ENCODE measurements at places on chromosomes 16 and 17. TPM values are rescaled to one million over a fixed set of nuclear protein-coding genes. Genes with fewer than 3 reads are reported as not detected.

TIMP2 gene
- 172 TPM for total RNA-seq

- H3K27me3 ChIP-seq = no peaks in the 10 kb centered on the region
- no peak overlapping the region for H3K4me3 ChIP-seq
- H3K27ac ChIP-seq = no peak overlapping the region
- H3K36me3 ChIP-seq = no peaks in the 10 kb centered on the region
- H3K4me1 ChIP-seq = no peaks in the 10 kb centered on the region
- no peak for DNase-seq
Observed at GRCh38 chr17:76333673-76334505, 19.8 kb downstream of the PRPSAP1 start.

LDHD gene
- total RNA-seq = 14.7 TPM

SOX9 gene
- 79.3 TPM for total RNA-seq

NPW gene
- total RNA-seq = not detected

DNA sequence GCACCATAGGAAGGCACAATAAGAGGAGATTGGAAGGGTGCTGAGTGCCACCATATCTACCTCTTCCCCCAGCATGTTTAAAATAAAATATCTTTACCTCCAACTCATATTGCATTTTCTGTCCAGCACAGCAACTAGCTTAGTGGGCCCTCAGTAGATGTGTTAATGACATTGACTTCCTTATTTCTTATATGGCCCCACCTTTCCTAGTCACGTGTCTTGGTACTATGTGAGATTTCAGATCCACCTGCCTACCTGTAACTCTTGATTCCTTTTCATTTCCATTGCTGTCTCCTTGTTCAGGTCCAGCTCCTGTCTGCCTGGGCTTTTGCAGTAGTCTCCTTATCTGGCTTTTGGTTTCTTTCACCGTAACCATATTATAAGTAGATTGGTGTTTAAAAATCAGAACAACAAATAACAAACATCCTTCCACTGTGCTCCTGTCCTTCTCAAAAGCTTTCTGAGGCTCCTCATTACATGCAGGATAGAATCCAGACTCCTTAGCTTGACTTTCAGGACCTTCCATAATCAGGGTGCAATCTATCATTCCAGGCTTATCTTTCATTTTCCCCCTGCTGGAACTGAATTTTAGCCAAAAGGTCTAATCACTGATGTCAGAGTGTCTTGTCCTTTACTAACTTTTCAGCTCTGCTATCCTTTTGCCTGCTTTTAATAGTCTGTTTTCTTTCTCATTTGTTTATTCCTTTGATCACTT lies 71.3 kb downstream of the FTO start:
- H3K27me3 ChIP-seq = no peaks in the 10 kb centered on the region
- peaks cover 15% of the 10 kb centered on the region for H3K4me1 ChIP-seq
- no peak overlapping the region for H3K27ac ChIP-seq
- H3K4me3 ChIP-seq = no peak overlapping the region
- DNase-seq = no peak

All from kidney (tissue), 22 donors.